Left renal cortex interstitium (tissue), 4 donors: ENCODE measurements at places on chromosomes 2 and 18. TPM values are rescaled to one million over a fixed set of nuclear protein-coding genes. Genes with fewer than 3 reads are reported as not detected.

- DNase-seq = no peak
Measured at GRCh38 chr2:222320436-222321395, 21.9 kb upstream of the PAX3 start.

GRCh38 chr18:60163622-60164021 is 209.0 kb downstream of the MC4R start:
- DNase-seq = no peak

Gene DNPEP
- polyA plus RNA-seq = 54.3 TPM

Gene ARHGAP25
- 5.2 TPM for polyA plus RNA-seq

- DNase-seq = no peak
Measured at GRCh38 chr2:67281101-67281500, 116.0 kb upstream of the ETAA1 start.

Gene BCL11A
- 12.4 TPM for polyA plus RNA-seq

- no peak for DNase-seq
Measured at GRCh38 chr18:57640749-57641148, 19.1 kb upstream of the NARS1 start.

- DNase-seq = no peak
Measured at GRCh38 chr2:182553483-182553882, 126.6 kb upstream of the PDE1A start.
